Myocyte (in vitro differentiated cells): ENCODE measurements at places on chromosomes 4 and X. TPM values are rescaled to one million over a fixed set of nuclear protein-coding genes. Genes with fewer than 3 reads are reported as not detected.
A peak's percentile ranks its signal among the peaks of the same experiment; 100 is the strongest.

DNA sequence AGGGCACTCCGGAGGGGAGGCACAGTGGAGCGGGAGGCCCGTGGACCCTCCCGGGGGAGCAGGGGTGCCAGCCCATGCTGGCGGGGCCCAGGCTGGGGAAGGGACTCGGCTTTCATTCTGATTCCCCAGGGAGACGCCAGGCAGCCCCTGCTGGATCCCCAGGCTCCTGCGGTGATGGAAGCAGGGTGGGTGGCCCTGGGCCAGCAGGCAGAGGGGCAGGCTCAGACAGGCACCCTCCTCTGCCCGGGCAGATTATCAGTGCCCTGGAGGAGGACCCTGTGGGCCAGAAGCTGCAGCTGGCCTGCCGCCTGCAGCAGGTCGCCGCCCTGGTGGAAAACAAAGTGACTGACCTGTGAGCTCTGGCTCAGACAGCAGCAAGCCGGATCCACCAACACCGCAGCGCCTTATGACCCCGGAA is 2.1 kb upstream of the SRPK3 start:
- no peak for DNase-seq

The VSIG1 gene
- total RNA-seq: 0.05 TPM in 1 of 2 replicates, not detected in the other

DNA sequence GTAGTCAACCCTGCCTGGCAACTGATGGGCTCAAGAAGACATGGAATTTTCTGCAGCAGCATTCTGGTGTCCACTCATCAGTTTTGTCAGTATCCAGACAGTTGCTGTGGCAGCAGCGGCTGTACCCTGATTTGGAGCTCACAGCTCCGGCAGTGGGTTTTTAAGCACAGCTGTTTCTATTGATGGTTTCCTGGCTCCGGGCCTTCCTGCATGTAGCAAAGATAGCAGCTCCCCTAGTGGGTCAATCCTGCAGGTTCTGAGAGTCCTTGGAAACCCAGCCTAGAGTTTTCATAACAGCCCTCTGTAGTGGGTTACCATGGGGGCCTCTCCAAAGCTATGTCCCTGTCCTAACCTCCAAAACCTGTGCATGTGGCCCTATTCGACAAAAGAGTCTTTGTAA is 84.0 kb upstream of the ATP6AP2 start:
- peak; percentile 85 for DNase-seq

GRCh38 chrX:153799326-153799725 is 4.9 kb downstream of the SSR4 start:
- no peak for DNase-seq

DNA sequence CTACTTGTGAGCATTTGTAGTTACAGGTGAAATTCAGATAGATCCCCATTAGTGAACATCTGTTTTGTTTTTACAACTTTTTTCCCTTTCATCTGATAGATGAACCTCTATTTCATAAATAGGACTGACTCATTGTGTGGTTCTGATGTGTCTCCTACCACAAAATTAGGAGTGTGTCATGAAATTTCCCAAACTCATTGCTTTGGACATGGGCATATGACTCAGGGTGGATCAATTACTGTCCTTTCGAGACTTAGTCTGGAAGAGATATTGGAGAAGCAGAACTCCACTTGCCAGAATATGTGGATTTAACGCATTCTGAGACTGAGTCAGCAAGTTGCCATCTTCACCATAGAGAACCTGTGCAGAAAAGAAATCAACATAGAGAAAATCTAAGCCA is 53.5 kb upstream of the PCDH10 start:
- DNase-seq: peak; percentile 36

GRCh38 chr4:21625447-21625846 is 323.1 kb downstream of the KCNIP4 start:
- DNase-seq: no peak

The H2BW1 gene
- total RNA-seq: not detected in 2 replicates

GRCh38 chrX:24990535-24990934 is 25.2 kb downstream of the ARX start:
- no peak for DNase-seq

- peak; percentile 54 for DNase-seq
These were observed 83.9 kb upstream of the SORBS2 start for GRCh38 chr4:185895866-185896265.

DNA sequence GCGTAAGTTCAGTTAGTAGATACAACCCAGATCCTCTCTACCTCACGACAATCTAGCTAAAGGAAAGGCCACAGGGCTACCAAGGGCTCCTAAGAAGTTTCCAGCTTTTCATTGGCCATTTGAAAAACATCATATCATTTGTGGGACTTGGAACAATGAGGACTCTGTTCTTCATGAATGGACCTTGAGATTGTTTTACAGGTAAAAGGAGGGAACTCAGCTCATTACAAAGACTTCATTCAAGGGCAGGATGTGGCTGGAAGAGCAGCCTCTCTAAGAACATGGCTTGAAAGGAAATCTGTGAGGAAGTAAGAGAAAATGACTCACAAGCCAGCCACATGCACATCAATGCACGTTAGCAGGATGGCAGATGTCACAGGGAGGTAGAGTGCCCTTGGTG is 105.9 kb upstream of the SLC7A11 start:
- no peak for DNase-seq

DNA sequence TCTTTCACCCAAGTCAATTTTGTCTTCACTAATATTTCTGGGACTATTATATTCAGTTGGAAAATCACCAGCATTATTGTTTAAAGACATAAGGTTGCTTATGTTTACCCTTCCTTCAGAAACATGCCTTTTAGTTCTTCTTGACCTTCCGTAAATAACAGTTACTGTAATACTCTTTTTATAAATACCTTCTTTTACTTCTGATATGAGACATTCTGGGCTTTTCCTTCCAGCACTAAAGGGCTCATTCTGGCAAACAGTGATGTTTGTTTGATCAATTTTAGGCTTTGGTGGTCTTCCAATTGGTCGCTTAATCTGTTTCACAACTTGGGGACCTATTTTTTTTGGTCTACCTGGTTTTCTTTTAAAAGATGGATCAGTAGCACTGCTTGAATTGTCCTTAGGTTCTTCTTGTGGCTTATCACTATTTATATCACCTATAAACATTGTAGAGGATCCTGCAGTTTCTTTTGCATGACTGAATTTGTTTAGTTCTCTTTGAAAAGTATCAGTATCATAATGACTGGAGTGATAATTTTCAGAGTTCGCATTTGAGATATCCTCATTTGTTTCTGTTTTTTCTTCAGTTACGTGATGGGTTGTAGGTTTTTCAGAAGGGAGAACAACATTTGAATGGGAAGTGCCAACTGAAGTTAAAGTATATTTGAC is 64.8 kb downstream of the NCAPG start:
- DNase-seq: no peak

The PDZD11 gene
- 57.4 and 65.2 TPM in 2 replicates for total RNA-seq

The HHIP gene
- total RNA-seq: 0.05 TPM in 2 replicates

GRCh38 chr4:42152507-42153504 is at the start of gene BEND4:
BEND4 (minus strand) TSS chr4:42152655; CDS start chr4:42152143, 512 bp downstream.
- no peak for DNase-seq

GRCh38 chrX:135522132-135522530 is 1.7 kb downstream of the INTS6L start:
- no peak for DNase-seq

DNA sequence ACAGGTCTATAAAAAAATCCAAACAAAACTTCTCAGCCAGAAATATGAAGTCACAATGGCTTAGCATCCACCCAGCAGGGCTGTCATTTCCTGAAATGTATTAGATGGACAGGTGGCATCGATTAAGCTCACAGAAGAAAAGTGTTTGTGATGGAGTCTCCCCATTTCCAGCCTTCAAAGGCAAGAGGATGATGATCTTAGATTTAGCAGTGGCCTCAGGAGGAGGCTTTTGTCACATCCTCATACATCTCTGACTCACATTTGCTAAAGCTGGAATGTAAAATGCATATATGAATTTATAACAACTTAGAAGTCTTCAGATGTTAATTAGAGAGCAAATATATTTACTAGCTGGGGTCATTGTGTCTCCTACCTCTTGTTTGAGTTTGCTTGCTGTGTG is 441.9 kb downstream of the SPRY1 start:
- no peak for DNase-seq

The NUP62CL gene
- 0.13 TPM in 1 of 2 replicates, not detected in the other for total RNA-seq
